NCI-H1105 (cell line): ENCODE measurements at places on chromosomes 6 and 20.

GRCh38 chr6:138115877-138116660 lies 8.8 kb upstream of the PERP start:
- DNase-seq: peak; percentile 57

DNA sequence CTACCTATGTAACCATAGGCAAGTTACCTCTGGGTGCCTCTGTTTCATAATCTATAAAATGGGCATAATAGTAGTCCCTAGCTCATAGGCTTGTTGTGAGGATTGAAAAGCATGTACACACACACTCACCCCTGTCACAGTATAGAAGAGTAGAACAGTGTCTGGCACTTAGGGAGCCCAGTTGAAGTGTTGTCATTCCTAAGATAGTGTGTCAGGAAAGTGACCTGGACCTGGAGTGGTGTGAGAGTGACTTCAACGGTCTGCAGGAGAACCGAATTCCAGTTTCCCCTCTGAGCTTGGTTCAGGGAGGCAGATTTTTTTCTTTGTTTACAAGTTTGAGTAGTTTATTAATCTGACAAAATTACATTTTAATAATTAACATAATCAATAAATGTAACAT lies 229.9 kb upstream of the MAP3K7 start:
- no peak for DNase-seq

DNA sequence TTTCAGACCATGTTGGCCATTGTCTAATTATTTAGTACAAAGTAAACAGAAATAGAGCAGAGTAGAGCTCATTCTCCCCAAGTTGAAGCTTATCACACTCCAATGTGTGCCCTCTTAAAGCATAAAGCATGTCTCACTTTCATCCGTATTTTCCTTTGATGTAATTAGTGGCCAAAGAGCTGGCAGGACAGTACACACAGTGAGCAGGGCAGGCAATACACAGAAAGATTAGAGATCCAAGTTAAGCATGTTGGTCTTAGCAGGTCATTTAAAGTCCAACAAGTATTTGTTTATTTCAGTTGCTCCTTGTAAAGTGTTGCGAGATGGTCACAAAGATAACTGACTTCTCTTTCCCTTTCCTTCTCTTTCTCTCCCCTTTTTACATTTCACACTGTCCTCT lies 47.2 kb downstream of the RFX6 start:
- no peak for DNase-seq

GRCh38 chr6:121548131-121548530 lies 112.7 kb downstream of the GJA1 start:
- no peak for DNase-seq

- DNase-seq: no peak
These were observed 12.1 kb downstream of the CLDN20 start for GRCh38 chr6:155275808-155276480.

GRCh38 chr20:62653951-62654685 lies 11.8 kb downstream of the SLCO4A1 start:
- no peak for DNase-seq

DNA sequence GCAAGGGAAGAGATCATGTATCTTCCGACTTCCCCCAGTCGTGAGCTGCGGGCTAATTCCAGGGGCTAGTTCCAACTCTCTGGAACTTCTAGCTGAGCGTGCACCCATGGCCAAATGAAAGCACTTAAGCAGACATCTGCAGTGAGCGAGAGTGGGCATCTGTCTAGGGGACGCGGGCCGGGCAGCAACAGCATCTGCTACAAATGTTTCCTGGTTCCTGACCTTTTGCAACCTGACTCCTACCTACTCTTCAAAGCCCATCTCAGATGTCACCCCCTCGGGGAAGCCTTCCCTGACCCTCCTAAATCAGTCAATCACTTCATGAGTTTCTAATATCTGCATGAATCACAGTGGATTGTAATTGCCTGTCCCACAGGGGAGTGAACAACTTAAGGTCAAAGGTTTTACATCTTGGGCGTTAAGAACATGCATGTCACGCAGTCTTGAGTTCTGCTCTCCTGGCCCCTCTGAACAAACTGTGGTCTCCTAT lies 141.9 kb downstream of the CEBPB start:
- no peak for DNase-seq

GRCh38 chr6:46437671-46438221 lies 53.5 kb downstream of the RCAN2 start:
- no peak for DNase-seq

DNA sequence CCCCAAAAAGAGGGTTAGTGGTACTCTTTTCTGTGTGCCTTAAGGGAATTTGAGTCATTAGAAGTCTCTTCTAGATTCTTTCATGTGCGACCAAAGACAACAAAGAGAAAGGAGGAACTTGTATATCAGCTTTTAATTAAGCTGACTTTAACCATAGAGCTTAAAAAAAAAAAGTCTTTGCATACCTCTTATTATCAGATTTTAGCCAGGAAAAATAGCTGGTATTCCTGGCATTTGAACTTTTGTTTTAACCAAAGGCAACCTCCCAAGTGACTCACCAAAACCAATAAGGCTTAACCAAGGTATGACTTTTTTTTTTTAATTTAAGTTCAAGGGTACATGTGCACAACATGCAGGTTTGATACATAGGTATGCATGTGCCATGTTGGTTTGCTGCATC lies 375.0 kb downstream of the CDC5L start:
- DNase-seq: no peak

- no peak for DNase-seq
These were observed 496.1 kb upstream of the MANEA start for GRCh38 chr6:95081231-95081630.

DNA sequence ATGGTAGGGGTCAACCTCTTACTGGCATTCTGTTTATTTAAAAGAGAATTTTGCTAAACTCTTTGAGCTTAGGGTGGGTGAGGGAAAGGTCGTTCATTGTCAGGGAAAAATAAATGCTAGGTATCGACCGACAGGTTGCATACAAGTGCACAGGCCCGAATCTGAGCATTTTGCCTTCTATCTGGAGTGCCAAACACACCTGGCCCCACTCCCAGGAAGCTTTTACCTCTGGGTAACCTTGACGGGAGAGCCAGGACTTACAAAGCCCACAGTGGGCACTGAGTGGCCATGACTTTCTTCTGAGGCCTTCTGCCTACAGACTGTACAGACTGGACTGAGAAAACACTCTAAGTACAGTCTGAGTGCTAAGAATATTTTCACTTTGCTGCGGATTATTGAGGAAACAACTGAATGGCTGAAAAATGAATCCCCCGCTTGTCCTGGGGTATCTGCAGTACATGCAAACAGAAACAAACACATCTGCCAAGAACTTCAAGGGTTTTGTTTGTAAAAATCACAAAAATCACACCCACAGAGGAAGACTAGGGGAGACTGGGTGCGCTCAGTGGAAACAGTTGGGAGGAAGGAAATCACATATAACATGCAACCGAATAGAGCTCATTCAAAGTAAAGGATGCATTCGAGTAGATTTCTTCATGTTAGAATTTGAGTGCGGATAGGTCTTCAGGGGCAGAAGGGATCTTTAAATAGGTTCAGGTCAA lies 152.8 kb downstream of the NFATC2 start:
- DNase-seq: no peak

DNA sequence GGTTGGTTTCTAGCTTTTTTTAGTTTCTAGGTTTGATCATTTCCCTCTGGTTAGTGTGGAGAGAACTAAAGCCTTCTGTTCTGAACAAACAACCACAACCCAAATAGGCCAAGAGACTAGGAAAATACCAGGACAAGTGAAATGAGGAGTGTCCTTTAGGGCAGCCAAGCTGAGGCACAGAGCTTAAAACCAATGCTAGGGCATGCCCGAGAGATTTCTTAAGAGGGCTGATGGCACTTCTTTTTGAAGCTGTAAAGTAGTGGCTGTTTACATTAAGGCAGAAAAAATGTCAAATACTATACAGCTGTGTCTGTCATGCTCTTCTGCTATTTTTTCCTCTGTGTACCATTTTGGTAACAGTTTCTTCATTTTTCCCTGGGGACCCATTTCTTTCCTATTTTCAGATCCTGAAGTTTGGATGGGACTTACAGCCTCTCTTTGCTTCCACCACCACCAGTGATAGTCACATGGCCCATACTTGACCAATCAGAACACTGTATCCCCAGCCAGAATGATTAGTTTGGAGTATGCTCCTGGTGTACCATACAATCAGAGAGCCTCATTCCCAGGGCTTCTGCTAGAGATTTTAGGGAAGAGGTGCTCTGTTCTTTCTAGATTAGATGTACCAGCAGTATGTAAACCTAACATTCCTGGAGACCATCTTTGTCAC lies 154.4 kb downstream of the BMP2 start:
- DNase-seq: no peak

GRCh38 chr6:93962566-93962965 lies 543.2 kb upstream of the EPHA7 start:
- no peak for DNase-seq

- DNase-seq: no peak
These were observed 273.9 kb downstream of the RFPL4B start for GRCh38 chr6:112620812-112621569.

DNA sequence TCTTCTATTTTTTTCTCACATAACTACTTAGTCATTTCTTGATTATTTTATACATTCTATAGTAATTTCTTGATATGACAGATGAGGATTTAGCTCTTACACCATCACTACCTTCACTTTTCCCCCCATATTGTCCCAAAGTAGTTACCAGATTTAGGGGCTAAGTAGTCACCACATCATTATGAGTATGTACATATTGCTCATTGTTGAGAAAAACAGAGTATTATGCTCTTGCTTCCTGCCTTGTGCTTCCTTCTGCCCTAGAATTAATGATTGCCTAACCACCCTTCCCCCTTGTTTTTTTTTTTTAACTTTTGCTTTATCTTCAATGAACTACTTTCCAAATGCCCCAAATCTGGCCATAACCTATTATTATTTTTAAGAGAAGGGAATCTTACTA lies 6.8 kb upstream of the HLA-B start:
- DNase-seq: no peak
